Kidney tubule cell (primary cell): ENCODE measurements at places on chromosomes 6 and 20.

DNA sequence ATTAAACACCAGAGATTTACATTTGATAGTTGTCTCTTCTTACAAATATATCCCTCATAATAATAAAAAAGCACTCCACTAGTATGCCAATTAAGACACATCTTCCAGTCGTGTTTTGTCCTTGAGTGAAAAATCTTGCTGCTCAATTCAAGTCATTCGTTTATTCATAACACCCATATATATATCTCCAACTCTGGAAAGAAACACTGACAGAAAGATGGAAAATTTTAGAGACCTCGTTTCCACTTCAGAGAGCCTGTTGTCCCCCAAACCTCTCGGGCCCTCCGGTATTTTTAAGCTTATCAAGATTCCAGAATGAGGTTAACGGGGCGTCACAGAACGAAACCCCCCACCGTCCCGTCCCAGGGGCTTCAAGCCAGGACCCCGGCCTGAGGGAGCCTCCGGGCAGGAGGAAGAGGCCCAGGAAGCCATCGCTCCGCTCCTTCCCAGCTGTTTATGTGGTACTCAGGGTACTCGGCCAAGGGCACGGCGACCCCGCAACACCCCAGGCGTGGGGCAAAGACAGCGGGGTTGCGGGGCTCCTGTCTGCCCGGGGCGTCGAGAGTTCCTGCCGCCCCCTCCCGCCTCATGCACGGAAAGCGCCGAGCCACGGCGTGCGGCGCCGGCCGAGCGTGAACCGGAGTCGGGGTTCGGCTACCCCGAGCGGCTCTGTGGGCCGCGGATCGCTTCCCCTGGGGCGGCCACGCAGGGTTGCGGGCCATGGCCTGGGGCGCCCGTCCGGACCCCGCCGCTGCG is 623 bp upstream of the SNX9 start:
- DNase-seq, result no peak

DNA sequence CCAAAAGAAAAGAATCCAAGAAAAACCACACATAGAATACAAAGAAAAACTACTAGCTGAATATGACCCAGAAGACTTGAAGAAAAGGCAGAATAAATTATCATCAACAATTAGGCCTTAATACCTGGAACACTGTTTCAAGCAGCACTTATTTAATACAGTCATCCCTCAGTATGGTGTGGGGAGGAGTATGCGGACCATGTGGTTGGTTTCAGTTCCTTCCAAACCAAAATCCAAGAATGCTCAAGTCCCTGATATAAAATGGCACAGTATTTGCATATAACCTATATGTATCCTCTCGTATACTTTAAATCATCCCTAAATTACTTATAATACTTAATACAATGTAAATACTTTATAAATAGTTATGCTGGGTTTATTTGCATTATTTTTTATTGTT is 16.1 kb downstream of the CDK19 start:
- no peak for DNase-seq

- DNase-seq, result no peak
Measured at GRCh38 chr6:22883061-22883717, 313.8 kb downstream of the HDGFL1 start.

GRCh38 chr6:41475164-41475563 is 71.0 kb upstream of the FOXP4 start:
- DNase-seq, result no peak

- DNase-seq, result no peak
Measured at GRCh38 chr6:142714951-142715785, 229.8 kb downstream of the HIVEP2 start.

GRCh38 chr6:43733471-43734293 is 36.3 kb upstream of the VEGFA start:
- DNase-seq, result no peak

- no peak for DNase-seq
Measured at GRCh38 chr6:3228771-3229565, 1.5 kb upstream of the TUBB2B start.

DNA sequence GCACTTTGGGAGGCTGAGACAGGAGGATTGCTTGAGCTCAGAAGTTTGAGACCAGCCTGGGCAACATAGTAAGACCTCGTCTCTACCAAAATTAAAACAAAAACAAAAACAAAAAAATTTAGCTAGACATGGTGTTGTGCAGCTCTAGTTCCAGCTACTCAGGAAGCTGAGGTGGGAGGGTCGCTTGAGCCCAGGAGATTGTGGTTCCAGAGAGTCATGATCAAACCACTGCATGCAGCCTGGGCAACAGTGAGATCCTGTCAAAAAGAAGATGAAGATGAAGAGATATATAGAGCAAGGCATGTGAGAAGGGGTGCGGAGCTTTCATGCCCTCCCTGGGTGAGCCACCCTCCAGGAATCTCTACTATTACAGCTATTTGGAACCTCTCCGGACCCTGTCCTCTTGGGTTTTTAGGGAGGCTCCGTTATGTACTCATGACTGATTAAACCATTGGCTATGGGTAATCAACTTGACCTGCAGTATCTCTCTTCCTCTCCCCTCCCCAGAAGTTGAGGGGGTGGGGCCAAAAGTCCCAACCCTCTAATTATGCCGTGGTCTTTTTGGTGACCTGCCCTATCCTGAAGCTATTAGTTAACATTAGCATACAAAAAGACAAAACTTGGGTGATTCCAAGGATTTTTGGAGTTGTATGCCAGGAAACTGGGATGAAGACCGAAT is 9.0 kb downstream of the POLH start:
- DNase-seq, result no peak

GRCh38 chr20:35312318-35312717 is 20.1 kb upstream of the FAM83C start:
- DNase-seq, result peak; percentile 92

DNA sequence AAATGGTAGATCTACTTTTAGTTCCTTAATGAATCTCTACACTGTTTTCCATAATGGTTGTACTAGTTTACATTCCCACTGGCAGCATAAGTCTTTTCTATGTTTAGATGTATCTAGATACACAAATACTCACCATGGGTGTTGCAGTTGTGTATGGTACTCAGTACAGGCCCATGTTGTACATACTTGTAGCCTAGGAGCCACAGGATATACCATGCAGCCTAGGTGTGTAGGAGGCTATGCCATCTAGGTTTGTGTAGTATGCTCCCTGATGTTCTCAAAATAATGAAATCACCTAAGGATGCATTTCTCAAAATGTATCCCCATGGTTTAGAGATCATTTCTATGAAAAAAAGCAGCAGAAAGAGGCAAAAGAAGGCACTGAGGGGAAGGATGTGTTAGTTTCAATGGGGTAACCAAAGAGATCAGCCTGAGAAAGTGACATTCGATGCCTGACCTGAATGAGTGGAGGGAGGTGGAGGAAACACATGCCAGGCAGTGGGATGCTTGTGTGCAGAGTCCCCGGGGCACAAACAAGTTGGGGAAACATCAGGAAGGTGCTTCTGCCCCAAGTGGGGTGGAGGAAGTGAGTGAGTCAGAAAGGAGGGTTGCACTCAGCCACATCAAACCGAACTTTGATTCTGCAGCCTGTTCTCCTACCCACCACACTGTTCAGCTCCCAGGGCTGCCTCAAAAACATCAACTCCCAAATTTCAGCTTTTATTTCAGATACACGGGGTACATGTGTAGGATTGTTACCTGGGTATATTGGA is 191.2 kb downstream of the ZNF217 start:
- DNase-seq, result no peak

- no peak for DNase-seq
Measured at GRCh38 chr6:167481307-167481926, 156.5 kb downstream of the TTLL2 start.

DNA sequence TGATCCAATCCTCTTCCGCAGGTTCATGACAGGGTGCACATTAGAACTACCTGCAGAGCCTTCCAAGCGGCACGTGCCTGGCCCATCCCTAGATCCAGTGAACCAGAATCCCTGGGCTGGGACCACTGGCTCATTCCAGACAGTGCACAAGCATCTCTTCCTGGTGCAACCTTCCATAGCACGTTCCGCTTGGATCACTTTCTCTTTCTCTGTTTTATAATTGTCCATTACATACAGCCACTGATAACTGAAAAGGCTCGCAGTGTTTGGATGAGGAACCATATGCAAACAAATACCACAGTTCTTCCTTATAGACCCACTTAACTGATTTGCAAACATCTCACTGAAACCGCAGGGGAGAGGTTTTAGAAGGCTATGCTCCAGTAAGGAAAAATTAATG is 59.6 kb upstream of the DDR1 start:
- DNase-seq, result peak; percentile 66

GRCh38 chr6:44650947-44651346 is 263.4 kb downstream of the CDC5L start:
- DNase-seq, result peak; percentile 83
